ENCODE measurements at places on chromosomes 1 and 21. TPM values are rescaled to one million over a fixed set of nuclear protein-coding genes. Genes with fewer than 3 reads are reported as not detected.

WNT3A gene
- not detected for total RNA-seq

COL24A1 gene
- 1.3 TPM for total RNA-seq

LCE2C gene
- not detected for total RNA-seq

NKAIN1 gene
- total RNA-seq: not detected

TLCD4 gene
- total RNA-seq: 0.75 TPM

CREB3L4 gene
- 7.7 TPM for total RNA-seq

MFAP2 gene
- 8.0 TPM for total RNA-seq

MRPL55 gene
- 64.3 TPM for total RNA-seq

SLAMF1 gene
- total RNA-seq: not detected

ZMYM4 gene
- 37.7 TPM for total RNA-seq

AKT3 gene
- total RNA-seq: 66.9 TPM

GPR157 gene
- 5.1 TPM for total RNA-seq

KCNJ10 gene
- total RNA-seq: not detected

CD34 gene
- not detected for total RNA-seq

FRRS1 gene
- total RNA-seq: 54.1 TPM

LEPROT gene
- 47.1 TPM for total RNA-seq

CHIA gene
- not detected for total RNA-seq

HSPB7 gene
- 2.3 TPM for total RNA-seq

TOE1 gene
- total RNA-seq: 25.2 TPM

DLGAP3 gene
- under 0.01 TPM for total RNA-seq

RUNX3 gene
- not detected for total RNA-seq

TRAPPC3 gene
- 100 TPM for total RNA-seq

LRRC7 gene
- not detected for total RNA-seq

Data from uterine smooth muscle cell (primary cell).